ENCODE measurements at places on chromosomes 2 and 18. TPM values are rescaled to one million over a fixed set of nuclear protein-coding genes. Genes with fewer than 3 reads are reported as not detected.

GRCh38 chr2:159551806-159552205 is 64.5 kb downstream of the BAZ2B start:
- DNase-seq, result no peak

The UNC80 gene
- total RNA-seq, result not detected

DNA sequence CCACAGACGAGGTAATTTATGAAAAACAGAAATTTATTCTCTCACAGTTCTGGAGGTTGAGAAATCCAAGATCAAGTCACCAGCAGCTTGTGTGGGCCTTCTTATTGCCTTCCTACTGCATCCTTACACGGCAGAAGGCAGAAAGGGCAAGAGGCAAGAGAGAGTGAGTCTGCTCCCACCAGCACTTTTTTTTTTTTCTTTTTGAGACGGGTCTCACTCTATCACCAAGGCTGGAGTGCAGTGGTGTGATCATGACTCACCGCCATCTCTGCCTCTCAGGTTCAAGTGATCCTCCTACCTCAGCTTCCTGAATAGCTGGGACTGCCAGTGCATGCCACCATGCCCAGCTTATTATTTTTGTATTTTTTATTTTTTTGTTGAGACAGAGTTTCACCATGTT is 78.5 kb upstream of the HK2 start:
- DNase-seq, result no peak

GRCh38 chr18:71443706-71444480 is 1100.2 kb downstream of the CBLN2 start:
- DNase-seq, result no peak

The GPBAR1 gene
- 0.45 TPM for total RNA-seq

- DNase-seq, result peak; percentile 24
Measured at GRCh38 chr18:36296650-36297416, 680 bp upstream of the FHOD3 start.

- DNase-seq, result no peak
Measured at GRCh38 chr2:148360662-148361061, 283.9 kb upstream of the EPC2 start.

- no peak for DNase-seq
Measured at GRCh38 chr18:31450409-31450808, 2.9 kb downstream of the DSG3 start.

GRCh38 chr2:62692225-62692624 is 13.3 kb upstream of the EHBP1 start:
- DNase-seq, result no peak

- no peak for DNase-seq
Measured at GRCh38 chr2:71715951-71716696, 262.8 kb downstream of the DYSF start.

The MYO5B gene
- 0.09 TPM for total RNA-seq

GRCh38 chr2:170354388-170354787 is 176.4 kb downstream of the MYO3B start:
- DNase-seq, result no peak

DNA sequence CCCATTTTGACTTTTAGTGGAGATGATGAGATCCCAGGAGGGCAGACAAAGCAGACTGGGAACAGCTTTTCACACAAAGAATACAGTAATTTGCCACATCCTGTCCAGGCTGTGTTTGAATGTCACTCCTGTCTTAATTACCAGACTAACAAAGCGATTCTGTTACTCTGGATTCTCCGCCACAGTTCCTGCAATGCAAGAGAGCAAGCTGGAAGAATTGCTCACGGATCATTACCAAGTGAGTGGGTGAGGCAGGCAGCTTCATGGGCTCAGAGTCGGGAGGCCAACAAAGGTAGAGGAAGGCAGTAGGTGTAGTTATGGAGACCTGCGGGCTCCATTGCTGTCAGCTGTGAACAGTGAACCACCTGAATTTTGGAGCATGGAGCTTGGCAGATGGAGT is 250.5 kb upstream of the ATP5MC3 start:
- DNase-seq, result no peak

GRCh38 chr2:57759131-57759530 is 287.5 kb upstream of the VRK2 start:
- DNase-seq, result no peak

GRCh38 chr18:68607852-68608251 is 107.1 kb downstream of the TMX3 start:
- no peak for DNase-seq

The TEKT4 gene
- not detected for total RNA-seq

The RIT2 gene
- total RNA-seq, result not detected

DNA sequence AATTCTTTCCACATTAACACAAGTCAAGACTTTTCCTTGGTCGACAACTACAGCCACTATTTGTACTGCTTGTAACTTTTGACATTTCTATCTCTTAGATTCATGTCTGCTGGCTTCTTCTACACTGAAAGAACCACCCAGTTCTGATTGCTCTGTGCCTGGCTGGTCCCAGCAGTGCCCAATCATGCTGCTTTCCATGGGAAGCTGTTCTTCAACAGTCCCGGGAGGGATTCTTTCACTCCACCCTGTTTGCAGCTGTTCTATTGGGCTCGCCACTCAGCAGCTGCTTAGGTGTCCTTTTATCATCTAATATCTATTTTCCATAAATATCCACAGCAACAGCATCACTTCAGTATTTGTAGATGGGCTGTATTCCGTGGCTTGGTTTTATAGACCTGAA is 471.1 kb upstream of the SMIM21 start:
- DNase-seq, result no peak

The RESP18 gene
- total RNA-seq, result not detected

- no peak for DNase-seq
Measured at GRCh38 chr2:157160111-157160510, 97.4 kb upstream of the GALNT5 start.

The ZNF892 gene
- total RNA-seq, result 2.9 TPM

Measured in activated CD8-positive, alpha-beta T cell treated with anti-CD3 and anti-CD28 coated beads for 36 hours (primary cell).